ENCODE measurements at places on chromosomes 12 and 14. TPM values are rescaled to one million over a fixed set of nuclear protein-coding genes. Genes with fewer than 3 reads are reported as not detected.

GRCh38 chr12:120705618-120706017, 4.6 kb upstream of the UNC119B start:
- no peak for DNase-seq

DNA sequence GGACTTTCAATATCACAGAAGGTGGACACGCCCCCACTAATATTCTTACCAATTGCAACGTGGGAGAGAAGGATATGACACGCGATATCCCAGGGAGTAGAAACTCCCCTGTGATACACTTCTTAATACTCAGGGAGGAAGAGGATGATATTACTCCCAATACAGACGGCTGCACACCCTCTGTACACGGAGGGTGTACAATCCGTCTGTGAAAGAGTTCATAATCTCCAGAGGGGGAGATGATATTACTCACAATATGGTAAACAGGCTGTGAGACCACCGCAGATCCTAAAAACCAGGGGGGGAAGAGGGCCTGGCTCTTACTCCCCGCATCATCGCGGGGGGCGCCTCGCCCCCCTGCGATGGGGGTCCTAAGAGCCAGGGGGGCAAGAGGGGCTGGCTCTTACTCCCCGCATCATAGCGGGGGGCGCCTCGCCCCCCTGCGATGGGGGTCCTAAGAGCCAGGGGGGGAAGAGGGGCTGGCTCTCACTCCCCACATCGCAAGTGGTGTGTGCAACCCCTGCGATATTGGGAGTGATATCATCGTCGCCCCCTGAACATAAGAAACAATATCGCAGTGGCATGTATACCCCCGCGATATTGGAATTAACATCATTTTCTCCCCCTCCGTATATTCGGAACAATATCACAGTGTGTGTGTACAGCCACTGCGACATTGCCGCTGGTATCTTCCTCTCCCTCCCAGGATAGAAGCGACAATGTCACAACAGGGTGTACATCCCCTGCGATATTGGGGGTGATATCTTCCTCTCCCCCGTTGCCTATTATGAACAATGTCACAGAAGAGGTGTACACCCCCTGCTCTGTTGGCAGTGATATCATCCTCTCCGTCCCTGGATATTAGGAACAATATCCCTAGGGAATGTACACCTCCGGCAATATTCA, 8.9 kb upstream of the CLEC6A start:
- DNase-seq = peak; percentile 25

- no peak for DNase-seq
Observed at GRCh38 chr12:40947797-40948196, 240.3 kb upstream of the PDZRN4 start.

DNA sequence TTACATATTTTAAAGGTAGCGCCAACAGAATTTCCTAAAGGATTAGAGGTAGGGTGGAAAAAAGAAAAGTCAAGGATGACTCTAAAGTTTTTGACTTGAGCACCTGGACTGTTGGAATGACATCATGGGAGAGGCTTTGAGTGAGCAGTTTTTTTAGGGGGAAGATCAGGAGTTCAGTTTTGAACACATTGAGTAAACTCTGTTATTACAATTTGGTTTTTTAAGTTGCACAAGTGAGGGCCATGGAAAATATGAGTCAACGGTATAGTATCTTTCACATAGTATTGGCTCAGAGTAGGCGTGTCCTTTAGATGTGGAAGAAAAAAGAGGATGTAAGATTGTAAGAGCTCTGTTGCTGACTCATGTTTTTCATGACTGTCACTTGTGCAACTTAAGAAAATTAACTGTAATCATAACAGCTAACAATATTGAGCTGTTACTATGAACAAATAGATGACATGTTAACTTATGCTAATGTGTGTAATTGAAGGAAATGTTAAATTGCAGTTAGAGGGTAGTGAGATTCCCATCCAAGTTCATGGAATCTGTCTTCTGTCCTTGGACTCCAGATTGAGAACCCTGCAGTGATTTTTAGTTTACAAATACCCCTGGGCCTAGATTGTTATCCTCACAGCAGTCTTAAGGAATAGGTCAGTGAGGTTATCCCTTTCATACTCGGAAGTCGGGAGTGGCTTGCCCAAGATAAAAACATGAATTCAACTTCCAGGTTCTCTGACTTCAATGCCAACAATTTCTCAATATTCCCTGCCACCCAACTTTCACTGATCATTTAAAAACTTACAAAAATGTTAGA, 48.2 kb upstream of the ATP2B1 start:
- DNase-seq = peak; percentile 52

- no peak for DNase-seq
Observed at GRCh38 chr14:99134516-99135046, 137.4 kb downstream of the BCL11B start.

PPP1R36 gene
- not detected for total RNA-seq

KRT85 gene
- not detected for total RNA-seq

- no peak for DNase-seq
Observed at GRCh38 chr12:93426412-93426805, 15.3 kb downstream of the UBE2N start.

GUCY2C gene
- total RNA-seq = not detected

GRCh38 chr12:41509271-41510055, 321.3 kb downstream of the PDZRN4 start:
- DNase-seq = no peak

GRCh38 chr14:75610834-75611233, 32.4 kb downstream of the FLVCR2 start:
- DNase-seq = no peak

- DNase-seq = no peak
Observed at GRCh38 chr14:34766606-34767005, 52.2 kb upstream of the CFL2 start.

- DNase-seq = no peak
Observed at GRCh38 chr14:59811815-59812214, 58.8 kb downstream of the RTN1 start.

IGF1 gene
- total RNA-seq = 1.2 TPM

SLC6A15 gene
- not detected for total RNA-seq

- no peak for DNase-seq
Observed at GRCh38 chr14:105151838-105152793, 16.5 kb downstream of the JAG2 start.

GRCh38 chr14:81169711-81170103, 51.1 kb downstream of the GTF2A1 start:
- DNase-seq = peak; percentile 31

GRCh38 chr12:7916936-7917335, 19.1 kb downstream of the SLC2A3 start:
- DNase-seq = no peak

GRCh38 chr14:99655521-99655920, 10.6 kb downstream of the HHIPL1 start:
- no peak for DNase-seq

DNA sequence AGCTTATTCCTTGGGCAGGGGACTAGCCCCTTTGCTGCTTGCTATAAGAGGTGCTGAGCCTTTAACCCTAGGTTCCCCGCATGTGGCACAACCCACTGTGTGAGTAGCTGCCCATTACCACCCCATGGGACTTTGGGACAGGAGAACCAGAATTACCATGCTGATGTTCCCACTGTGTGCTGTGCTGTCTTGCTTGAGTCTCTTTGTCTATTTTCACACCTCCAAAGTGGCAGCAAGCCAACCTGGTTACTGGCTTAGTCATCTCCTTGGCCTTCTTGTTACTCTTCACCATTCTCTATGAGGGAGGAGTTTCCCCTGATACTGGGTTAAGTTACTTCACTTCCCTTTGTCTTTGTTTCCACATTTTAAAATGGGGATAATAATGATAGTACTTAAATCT, 73.4 kb upstream of the ETV6 start:
- DNase-seq = peak; percentile 78

DNA sequence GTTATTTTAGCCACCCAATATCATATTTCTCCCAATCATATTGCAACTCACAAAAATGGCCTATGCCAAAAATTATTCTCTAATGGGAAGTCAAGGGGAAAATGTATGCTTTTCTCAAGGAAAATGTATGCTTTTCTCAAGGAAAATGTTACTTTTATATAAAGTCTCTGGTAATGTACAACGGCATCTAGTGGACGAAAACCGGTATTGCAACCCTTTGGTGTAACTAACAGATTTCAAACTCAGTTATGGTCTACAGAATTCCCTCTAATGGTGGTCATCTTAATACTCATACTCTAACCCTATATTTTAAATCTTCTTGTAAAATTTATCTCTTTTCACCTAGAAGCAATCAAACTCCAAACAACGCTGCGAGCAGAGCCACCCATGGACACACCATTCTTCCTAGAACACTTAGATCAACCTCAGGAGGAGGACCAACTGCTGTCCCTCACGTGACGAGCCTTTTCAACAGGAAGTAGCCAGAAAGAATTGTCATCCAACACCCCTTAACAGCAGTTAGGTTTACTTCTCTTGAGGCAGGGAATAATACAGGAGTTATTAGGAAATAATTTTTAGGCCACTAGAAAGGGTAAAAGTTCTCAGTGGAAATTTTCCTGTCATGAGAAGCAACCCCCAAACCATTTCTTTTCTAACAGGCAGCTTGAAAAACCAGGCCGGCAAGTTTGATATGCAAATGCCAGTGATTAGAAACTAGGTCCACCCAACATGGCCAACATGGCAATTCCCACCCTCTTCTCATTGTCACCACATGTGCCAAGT, 20.1 kb downstream of the APOBEC1 start:
- peak; percentile 56 for DNase-seq

GRCh38 chr12:128554546-128555304, 269.0 kb downstream of the SLC15A4 start:
- DNase-seq = no peak

GRCh38 chr12:74489543-74489942, 48.1 kb upstream of the ATXN7L3B start:
- no peak for DNase-seq

PLD4 gene
- not detected for total RNA-seq

PPP1R13B gene
- 14.5 TPM for total RNA-seq

FAM90A1 gene
- total RNA-seq = 0.13 TPM

- peak; percentile 54 for DNase-seq
Observed at GRCh38 chr12:53938326-53939140, at the start of gene HOXC13. Gene HOXC13, plus strand, starts transcription at chr12:53938831. Its CDS starts 76 bp downstream, at chr12:53938907.
